ENCODE measurements at places on chromosomes 5 and 9.

DNA sequence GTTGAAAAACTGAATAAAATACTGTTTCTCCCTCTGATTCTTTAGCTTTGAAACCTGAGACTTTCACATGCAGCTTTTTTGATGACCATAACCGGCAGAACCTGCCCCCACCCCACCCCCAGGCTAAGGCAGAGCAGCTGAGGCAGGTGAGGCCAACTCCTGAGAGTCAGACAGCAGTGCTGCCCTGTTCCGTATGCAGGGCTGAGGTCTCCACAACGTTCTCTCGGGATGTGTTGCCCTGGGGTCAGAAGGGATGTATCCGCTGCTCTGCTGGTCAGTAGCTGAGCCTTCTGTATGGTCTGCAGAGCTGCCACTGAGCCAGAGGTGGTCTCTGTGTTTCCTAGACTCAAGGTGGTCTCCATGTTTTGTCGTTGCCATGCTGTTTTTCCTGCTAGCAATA is 190.5 kb downstream of the AOPEP start:
- no peak for DNase-seq

DNA sequence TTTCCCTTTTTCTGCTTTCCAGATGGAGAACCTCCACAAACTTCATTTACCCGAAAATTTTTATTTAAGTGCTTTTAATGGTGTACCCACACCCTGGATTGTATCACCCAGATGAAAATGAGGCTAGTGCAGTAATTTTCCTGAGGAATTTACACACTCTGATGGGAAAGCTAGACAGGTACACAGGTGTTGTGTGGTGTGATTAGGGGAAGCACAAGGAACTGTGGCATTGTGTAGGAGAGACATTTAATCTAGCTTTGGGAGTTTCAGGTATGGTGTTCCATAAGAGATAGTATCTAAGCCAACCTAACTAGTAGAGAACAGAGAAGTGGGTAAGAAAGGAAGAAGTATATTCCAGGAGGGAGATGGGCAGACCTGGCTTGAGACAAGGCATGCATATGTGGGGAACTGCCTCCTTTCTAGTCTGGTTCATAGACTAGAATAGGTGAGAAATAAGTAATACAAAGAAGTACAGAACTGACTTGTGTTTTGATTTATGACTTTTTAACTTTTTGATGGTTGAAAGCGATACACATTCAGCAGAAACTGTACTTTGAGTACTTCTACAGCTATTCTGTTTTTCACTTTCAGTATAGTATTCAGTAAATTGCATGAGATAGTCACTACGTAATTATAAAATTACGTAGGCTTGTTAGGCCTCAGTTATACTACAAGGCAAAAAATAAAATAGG is 22.9 kb upstream of the ROPN1L start:
- no peak for DNase-seq

DNA sequence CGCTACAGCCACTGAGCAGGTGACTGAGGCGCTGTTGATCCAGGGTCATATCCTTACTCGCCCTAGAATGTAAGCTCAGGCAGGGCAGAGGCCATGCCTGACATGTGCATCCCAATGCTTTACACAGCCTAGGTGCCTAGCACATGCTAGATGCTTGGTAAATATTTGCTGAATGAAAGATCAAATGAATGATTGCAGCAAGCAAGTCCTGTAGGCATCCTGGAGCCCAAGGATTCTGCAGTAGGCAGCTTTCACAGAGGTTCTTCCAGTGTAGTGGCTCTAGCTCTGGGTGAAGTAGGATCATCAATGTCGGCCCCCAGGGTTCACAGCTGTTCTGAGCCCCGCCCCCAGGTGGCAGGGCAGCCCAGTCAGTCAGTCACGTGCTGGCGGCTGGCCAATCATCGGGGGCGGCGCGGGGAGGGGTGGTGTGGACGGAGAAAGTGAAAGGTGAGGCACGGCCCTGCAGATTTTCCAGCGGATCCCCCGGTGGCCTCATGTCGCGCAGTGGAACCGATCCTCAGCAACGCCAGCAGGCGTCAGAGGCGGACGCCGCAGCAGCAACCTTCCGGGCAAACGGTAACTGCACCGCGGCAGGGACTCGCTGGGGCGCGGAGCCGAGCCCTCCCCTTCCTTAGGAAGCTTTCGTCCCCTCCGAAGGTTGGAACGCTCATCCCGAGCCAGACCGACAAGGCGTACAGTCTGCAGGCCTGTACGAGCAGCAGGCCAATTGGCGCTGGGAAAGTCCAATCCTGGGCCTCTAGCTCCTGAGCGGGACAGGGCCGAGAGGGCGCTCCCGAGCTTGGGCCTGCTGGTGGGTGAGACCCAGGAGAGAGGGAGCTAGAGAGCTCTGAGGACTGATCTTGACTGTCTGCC is at the start of gene GALT:
Gene GALT, plus strand, starts transcription at position 465 of the 873 bp plus-strand sequence. Its CDS starts 30 bp downstream, at position 495.
- DNase-seq = peak; percentile 94

DNA sequence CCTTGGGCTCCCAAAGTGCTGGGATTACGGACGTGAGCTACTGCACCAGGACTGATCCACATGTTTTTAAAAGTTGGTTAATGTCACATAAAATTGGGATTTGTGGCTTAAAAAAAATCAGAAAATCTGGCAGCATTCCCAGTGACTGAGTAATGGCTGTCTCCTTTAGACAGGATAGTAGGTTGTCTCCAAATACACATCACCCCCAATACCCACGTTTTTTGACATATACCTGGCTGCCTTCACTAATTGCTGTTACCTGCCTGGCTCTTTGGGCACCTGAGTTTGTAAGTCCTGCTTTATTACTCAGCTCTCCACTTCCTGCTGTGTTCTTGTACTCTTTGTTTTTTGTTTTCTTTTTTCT is 84.8 kb downstream of the KDM4C start:
- no peak for DNase-seq

- no peak for DNase-seq
Observed at GRCh38 chr9:136367296-136368145, 4.0 kb upstream of the DNLZ start.

DNA sequence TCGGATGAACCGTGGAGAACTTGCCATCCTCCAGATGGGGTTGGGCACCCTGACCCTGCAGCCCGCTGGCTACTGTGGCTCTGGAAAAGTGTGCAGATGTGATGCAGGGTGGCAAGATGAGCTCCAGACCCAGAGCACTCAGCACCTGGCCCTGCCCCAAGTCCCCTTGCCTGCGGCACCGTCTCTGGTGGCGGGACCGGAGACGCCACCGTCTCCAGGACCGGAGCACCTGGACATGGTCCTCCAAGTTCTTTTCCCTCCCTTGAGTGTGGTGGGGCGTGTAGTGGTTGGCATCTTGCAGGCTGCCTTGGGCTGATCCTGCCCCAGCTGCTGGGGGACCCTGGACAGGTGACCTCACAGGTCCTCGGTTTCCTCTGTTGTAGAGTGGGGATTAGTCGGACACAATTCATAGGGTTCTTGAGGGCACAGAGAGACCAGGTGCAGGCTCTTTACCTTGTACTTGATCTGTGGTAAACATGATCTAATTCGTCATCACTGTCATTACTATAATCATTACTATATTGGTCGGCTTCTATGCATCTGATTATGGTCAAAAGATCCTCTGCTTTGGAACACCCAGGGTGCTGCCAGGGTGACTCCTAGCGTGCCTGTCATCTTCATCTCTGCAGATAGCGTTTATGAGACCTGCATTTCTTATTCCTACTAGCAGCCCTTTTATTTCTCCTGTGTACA is 83.5 kb downstream of the COL5A1 start:
- DNase-seq = no peak

GRCh38 chr9:134616341-134616740 is 25.3 kb upstream of the COL5A1 start:
- DNase-seq = no peak

- DNase-seq = no peak
Observed at GRCh38 chr9:33163433-33164137, 3.6 kb downstream of the B4GALT1 start.

GRCh38 chr5:76601470-76601869 is 21.7 kb downstream of the F2RL2 start:
- DNase-seq = no peak

Data from 8988T (cell line).